Colonic mucosa (tissue), 4 donors: ENCODE measurements at places on chromosomes 2 and 18.

GRCh38 chr2:104577143-104577542 is 276.8 kb upstream of the POU3F3 start:
- no peak for DNase-seq

DNA sequence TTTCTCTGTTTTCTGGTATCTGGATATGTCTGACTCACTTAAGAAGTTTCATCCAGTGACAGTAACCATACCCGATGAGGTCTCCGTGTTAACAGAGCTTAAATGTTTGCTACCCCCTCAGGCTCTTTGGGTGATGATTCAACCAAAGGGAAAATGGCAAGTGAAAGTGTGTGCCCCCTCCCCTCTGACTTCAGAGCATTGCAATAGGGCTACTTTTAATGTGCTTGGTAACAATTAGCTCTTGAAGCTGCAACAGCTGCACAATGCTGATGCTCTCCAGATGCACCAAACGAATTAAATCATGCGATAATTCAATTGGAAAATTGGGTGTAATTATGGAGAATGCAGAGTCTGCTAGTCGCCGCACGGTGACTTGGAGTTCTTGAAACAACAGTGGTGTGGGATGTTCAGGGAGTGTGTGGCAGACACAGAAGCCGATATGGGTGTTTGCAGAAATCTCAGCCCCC is 270.7 kb downstream of the ALK start:
- DNase-seq, result no peak

- no peak for DNase-seq
Measured at GRCh38 chr2:52703004-52703403, 1064.6 kb upstream of the CHAC2 start.

DNA sequence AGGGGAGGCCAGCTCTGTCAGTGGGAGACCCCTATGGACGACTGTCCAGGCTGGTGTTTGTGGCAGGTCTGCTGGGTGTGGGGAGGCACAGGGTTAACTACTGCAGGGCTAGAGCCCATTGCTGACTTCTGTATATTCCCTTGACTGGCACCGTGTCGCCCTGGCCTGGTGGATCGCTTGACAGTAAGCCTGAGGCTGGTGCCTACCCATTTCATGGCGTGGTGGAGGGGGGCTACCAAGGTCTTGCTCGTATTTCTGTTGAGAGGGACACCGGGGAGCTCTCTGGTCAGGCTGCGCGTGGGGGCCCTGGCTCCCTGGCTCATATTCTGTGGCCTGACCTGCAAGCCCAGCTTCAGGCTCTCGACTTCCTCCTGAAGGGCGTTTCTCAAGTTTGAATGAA is 119.7 kb downstream of the ACOXL start:
- DNase-seq, result no peak

- DNase-seq, result peak; percentile 54
Measured at GRCh38 chr2:215505044-215505786, 69.3 kb upstream of the FN1 start.

- DNase-seq, result no peak
Measured at GRCh38 chr2:76867854-76868253, 654.3 kb downstream of the LRRTM4 start.

DNA sequence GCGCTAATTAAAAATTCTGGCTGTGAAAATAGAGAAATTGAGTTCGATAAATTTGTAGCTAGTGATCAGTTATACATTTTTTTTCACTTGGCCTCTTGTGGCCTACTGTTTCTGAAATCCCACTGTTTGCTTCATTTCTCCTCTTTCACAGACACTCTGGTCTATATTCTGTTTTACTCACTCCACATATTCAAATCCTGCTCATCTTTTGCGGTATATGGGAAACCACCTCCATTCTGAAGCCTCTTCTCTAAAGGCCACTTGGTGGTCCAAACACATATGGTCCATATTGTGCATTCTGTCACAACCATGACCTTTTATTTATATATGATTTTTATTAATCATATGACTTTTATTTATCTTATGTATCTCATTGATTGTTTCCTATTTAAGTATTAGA is 67.0 kb downstream of the MYO1B start:
- no peak for DNase-seq

DNA sequence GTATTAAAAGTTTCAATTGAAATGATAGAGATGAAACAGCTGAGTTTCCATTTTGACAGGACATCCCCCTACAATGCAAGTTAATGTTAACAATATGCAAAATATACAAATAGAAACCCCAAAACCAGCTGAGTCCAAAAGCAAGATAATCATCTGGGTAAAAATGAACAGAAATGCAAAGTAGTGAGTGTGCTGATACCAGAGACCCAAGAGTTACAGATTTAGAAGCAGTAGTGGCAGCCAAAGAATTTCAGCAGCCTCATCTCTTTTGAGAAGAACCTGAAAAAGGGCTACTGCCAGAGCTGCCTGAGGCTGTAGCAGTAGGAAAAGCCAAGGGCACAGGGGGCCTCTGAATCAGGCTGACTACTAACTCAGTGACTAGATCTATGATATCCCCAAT is 82.6 kb downstream of the THADA start:
- no peak for DNase-seq

GRCh38 chr2:88437010-88437409 is 15.5 kb downstream of the FOXI3 start:
- no peak for DNase-seq

- no peak for DNase-seq
Measured at GRCh38 chr2:27613985-27614384, 14.8 kb downstream of the CCDC121 start.

DNA sequence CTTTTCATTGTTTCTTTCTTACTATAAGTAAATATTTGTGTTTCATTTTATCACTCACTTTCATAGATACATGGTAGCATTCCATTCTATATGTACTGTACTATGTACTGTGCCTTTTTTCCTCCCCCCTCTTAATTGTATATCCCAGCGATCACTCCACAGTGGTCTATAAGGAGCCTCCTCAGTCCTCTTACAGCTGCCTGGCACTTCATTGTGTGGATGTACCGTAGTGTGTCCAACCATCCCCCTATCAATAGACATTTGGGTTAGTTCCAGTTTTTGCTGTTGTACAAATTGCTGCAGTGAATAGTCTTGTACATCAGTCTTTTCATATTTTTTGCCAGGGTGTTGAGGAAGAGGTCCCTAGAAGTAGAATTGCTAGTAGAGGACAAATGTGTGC is 21.4 kb upstream of the DRC1 start:
- DNase-seq, result no peak

- peak; percentile 69 for DNase-seq
Measured at GRCh38 chr18:79952996-79953559, 1.6 kb upstream of the SLC66A2 start.

DNA sequence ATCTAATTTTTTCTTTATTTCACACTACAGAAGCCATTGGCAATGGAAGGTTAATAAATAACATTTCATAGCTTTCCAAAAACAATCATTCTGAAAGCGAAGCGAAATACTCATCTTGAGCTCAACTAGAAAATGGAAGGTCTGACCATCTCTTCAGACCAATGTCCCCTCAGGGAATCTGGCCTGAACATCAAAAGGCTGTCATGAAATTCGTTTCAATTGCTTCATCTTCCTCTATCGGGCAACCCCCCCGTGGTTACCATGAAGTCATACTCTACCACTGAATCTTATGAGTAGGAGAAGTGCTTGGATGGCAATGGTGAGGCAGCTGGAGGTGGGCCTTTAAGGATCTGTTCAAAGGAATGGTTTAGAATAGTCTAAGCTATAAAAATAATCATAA is 22.9 kb upstream of the CYTIP start:
- DNase-seq, result no peak

- DNase-seq, result no peak
Measured at GRCh38 chr18:35378574-35378896, 1.4 kb upstream of the ZNF396 start.

GRCh38 chr2:225598897-225599296 is 199.4 kb downstream of the NYAP2 start:
- DNase-seq, result no peak

DNA sequence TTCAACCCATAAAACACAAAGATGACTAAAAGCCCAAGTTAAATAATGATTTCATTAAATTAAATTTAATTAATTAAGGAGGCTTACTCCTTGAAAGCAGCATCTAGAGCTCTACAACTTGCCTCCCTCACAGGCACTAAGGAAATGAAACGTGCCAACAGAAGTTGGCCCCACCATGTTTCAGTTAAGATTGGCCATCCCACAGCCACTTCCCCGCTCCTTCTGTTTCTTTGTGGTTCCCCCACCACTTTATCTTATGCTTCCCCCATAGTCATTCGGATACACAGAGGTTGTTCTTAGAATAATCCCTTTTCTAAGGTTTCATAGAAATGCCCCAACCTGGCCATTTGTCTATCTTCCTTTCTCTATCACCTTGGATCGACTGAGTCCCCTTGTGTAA is 101.6 kb upstream of the RIOK3 start:
- DNase-seq, result no peak

GRCh38 chr2:233867993-233868532 is at the start of gene MSL3B:
MSL3B (minus strand) TSS chr2:233868386.
- DNase-seq, result peak; percentile 49

- DNase-seq, result no peak
Measured at GRCh38 chr2:15169326-15170069, 391.6 kb downstream of the NBAS start.

DNA sequence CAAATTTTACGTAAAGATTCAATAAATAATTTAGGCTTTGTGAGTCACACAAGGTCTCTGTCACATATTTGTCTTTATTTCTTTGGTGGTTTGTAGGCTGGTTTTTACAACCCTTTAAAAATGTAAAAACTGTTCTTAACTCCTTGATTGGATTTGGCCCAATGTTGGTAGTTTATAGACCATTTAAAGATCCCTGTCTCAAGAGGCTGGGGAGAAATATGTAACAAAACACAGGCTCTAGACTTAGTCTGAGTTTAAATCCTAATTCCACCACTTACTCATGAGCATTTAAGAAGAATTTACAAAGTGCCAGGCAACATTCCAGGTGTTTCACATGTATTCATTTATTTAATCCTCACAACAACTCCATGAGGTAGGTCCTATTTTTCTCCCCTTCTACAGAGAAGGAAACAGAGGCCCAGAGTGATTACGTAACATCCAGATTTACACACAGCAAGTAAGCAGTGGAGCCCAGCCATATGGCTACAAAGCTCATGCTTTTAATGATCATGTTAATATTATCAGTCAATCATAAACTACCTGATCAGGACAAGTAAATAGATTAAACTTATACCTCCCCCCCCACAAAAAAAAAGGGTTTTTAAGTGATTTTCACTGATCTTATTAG is 416.6 kb upstream of the ACVR2A start:
- DNase-seq, result no peak

DNA sequence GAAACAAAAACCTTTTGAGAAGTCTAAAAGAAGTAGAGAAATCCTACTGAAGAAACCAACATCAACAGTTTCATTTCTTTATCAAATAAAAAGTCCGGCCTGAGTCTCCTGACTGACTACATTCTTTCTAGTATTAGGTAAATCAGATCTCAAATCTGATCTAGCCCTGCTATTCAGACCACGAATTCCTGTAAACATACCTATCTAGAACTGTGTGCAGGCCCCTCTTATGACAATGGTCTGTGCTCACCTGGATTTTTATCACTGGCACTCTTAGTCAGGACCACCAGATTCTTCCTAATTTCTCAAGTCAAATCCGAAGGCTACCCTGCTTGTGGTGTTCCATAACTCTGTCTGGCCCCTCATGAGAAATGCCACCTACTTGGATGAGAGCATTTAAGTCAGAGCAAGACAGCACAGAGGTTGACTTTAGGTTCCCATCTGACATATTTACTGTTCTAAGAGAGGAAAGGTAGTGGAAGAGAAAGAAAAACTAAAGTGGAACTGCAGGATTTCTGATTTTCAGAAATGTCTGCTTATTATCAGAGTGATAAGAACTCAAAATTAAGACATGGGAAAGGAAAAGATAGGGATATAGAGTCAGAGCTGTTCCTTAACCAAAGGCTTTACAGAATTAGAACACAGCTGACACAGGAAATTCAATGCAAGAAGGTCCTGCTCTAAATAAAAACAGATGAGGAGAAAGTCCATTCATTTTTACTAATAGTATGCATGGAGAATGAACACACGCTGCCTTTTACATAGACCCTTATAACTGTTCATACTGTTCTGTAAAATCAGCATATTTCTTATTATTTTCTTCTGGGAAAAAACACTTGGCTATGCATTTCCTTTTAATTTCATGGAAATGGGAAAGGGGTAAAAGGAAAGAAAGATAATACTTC is 56.5 kb downstream of the SLC8A1 start:
- DNase-seq, result no peak

- no peak for DNase-seq
Measured at GRCh38 chr18:71951001-71951400, 593.1 kb downstream of the CBLN2 start.

GRCh38 chr2:38039121-38039910 is 36.6 kb downstream of the CYP1B1 start:
- no peak for DNase-seq

- peak; percentile 51 for DNase-seq
Measured at GRCh38 chr18:13726972-13727331, 479 bp downstream of the RNMT start.

- DNase-seq, result no peak
Measured at GRCh38 chr2:18119883-18120282, 241.4 kb downstream of the KCNS3 start.

GRCh38 chr2:241190291-241190981 is 2.0 kb downstream of the ANO7 start:
- no peak for DNase-seq

- no peak for DNase-seq
Measured at GRCh38 chr2:235371018-235371417, 122.8 kb upstream of the AGAP1 start.

GRCh38 chr2:176514805-176515500 is 245.7 kb downstream of the MTX2 start:
- DNase-seq, result no peak

GRCh38 chr2:42211291-42211690 is 42.1 kb downstream of the EML4 start:
- no peak for DNase-seq

DNA sequence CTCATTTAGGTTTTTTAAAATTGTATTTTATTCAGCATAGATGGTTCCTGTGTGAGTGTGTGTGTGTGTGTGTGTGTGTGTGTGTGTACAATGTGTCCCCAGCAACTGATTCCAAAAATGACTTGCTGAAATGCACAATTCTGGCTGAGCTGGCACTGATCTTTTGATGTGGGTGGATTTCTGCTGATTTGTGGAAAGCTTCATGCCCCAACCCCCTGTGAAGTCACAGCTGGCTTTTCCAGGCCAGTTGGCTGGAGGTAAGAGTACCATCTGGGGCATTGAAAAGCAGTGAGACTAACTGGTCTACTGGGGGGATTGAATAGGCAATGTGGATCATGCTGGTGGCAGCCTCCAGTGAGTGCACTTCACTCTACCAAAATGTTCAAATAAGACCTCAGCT is 187.2 kb downstream of the LRRTM1 start:
- DNase-seq, result no peak

GRCh38 chr2:113211226-113212105 is 37.7 kb downstream of the PSD4 start:
- no peak for DNase-seq

GRCh38 chr2:177262092-177262491 is 2.4 kb downstream of the NFE2L2 start:
- DNase-seq, result peak; percentile 7

GRCh38 chr2:191521608-191522208 is 156.2 kb upstream of the NABP1 start:
- DNase-seq, result no peak
